Stimulated activated CD4-positive, alpha-beta T cell treated with anti-CD3 and anti-CD28 coated beads, Interleukin-1b, Interleukin-23, amount 100 ng/mL, for 1 hour (primary cell): ENCODE measurements at places on chromosomes 7 and 10.

- DNase-seq, result no peak
Measured at GRCh38 chr7:34687529-34687928, 29.5 kb downstream of the NPSR1 start.

- no peak for DNase-seq
Measured at GRCh38 chr10:60388116-60388625, 1.5 kb downstream of the ANK3 start.

DNA sequence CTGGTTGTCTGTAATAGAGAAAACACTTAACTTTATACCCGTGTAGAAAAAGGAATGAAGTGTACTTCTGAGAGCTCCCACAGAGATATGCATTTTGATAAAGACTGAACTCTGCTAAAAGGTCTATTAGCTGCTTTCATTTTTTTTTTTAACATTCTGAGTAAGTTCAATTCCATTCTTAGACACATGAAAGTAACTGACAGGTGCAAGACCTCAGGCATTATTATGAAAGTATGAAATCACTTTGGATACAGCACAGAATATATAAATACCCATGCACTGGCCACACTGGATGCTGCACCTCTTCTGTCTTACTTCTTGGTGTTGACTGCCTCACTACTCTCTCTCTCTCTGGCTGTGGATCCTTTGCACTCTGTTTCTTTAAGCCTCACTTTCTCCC, 46.2 kb downstream of the VWDE start:
- no peak for DNase-seq

DNA sequence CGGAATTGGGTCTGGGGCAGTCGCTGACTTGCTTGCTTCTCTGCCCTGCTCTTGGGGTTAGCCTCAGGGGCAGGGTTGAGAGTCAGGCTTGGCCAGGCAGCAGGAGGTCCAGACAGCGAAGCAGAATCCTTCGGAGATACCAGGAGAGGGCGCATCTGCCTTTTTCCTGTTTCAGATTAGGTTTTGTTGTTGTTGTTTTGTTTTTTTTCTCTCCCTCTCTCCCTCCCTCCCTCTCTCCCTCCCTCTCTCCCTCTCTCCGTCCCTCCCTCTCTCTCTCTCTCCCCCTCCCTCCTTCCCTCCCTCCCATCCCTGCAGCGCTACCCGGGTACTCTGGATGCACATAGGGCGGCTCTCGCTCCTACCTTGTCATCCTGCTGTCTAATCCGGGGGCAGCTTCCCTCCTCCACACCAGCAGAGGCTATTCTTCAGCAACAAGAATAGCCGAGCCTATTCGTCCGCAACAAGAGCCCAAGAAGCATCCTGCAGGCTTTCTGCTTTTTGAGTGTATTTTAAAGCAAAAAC, 758 bp upstream of the OPTN start:
- no peak for DNase-seq

GRCh38 chr7:17501441-17502212, 203.2 kb downstream of the AHR start:
- DNase-seq, result no peak

DNA sequence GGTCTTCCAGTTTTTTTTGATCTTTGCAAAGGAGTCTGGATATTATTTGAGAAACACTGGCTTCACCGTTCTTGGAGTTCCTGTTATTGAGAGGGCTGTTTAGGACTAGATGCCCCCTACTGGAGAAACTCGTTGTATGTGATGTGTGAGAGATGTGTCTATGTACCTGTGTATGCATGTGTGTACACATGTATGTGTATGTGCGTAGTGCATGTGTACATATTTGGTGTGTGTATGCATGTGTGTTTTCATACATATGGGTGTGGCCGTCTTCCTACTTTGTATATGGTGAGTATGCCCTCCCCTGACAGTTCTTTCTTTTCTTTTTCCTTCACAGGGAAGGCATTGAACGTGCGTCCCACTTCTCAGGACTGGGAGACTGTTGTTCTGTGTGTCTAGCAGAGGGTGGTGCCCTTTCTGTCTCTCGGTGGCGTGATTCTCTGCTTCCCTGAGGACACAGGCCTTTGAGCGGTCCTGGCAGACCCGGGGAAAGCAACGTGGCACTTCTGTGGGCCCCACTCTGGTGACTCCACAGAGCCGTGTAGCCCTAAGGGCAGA, 3.0 kb upstream of the CALHM3 start:
- DNase-seq, result no peak

DNA sequence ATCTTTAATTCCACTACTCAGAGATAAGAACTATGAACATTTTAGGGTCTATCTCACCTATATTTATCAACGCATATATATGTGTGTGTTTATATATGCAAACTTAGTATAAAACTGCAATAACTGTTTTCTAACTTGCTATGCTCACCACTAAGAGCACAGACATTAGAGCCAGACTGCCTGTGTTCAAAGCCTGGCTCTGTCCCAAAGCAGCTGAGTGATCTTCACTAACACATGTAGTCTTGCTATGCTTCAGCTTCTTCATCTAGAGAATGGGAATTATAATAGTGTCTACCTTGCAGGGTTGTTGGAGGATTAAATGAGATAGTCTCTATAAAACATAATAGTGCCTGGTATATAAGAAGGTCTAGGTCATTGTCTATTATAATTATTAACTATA, 165.5 kb downstream of the MAGI2 start:
- no peak for DNase-seq

DNA sequence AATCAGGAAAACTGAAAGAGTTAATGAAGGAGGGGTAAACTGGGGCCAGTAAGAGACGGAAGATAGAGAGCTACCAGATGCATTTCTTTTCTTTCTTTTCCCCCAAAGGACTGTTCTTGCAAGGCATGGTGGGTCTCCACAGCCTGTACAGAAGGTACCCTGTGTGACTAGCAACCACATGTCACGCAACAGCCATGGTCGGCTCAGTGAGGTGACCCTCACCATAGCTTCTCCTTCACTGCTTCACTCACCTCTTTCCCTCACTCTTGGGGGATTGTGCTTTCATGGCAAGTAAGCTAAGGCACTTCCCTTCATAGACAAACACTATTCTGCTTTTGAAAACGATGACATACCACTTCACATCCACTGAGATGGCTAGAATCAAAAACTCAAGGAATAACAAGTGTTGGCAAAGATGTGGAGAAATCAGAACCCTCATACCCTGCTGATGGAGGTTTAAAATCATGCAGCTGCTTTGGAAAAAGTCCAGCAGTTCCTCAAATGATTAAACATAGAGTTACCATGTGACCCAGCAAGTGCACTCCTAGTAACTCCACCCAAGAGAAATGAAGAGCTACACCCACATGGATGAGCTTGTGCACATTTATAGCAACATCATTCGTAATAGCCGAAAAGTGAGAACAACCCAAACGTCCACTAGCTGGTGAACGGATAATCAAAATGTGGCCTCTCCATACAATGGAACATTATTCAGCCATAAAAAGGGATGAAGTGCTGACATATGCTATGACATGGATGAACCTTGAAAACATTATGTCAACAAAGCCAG, 3.8 kb upstream of the INSIG1 start:
- no peak for DNase-seq

- DNase-seq, result no peak
Measured at GRCh38 chr7:1915326-1915725, 245.2 kb downstream of the ELFN1 start.

- DNase-seq, result no peak
Measured at GRCh38 chr7:4143511-4144171, 538.5 kb upstream of the FOXK1 start.

DNA sequence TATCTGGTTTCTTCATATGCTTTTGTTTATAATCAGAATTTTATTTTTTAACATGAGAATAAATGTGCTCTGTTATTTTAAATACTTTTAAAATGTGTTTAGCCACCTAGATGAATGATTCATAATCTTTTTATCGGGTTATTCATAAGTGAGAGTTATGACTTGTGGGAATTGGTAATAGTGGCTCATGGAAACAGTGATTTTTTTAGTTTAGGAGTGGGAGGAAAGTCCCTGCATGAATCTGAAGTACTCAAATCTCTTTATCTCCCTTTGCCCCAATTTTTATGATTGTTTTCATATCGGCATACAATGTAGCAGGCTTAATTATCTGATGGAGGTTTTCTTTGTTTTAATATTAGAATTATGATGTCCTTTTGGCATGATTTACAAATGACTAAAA, 42.9 kb downstream of the TAX1BP1 start:
- DNase-seq, result no peak

GRCh38 chr10:12502526-12503274, 153.4 kb downstream of the CAMK1D start:
- DNase-seq, result no peak
